ENCODE measurements at places on chromosomes 11 and 22. TPM values are rescaled to one million over a fixed set of nuclear protein-coding genes. Genes with fewer than 3 reads are reported as not detected.

GRCh38 chr11:37841016-37841415 is 1243.0 kb upstream of the RAG2 start:
- H3K27me3 ChIP-seq, result no peaks in the 10 kb centered on the region
- H3K4me1 ChIP-seq, result no peaks in the 10 kb centered on the region
- H3K36me3 ChIP-seq, result no peaks in the 10 kb centered on the region

DNA sequence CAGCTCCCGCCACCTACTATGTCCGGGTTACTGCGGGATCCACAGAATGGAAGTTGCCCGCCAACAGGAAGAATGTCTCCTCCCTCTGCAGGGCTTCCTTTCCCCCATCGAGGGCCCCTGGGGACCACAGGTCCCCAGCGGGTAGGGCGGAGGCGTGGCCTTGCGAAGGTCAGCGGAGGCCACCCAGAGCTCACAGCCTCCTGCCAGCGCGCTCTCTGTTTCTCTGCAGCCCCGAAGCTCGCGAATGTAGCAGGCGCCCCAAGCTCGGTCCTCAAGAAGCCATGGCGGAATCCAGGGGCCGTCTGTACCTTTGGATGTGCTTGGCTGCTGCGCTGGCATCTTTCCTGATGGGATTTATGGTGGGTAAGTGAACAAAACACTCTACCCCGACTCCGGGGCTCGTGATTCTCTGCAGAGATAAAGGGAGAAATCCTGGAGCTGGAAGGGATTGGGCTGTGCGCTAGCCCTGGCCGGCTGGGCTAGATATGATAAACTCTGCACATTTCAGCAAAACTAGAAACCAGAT is at the start of gene NAALAD2:
Gene NAALAD2, plus strand, starts transcription at position 186 of the 526 bp plus-strand sequence. Its CDS starts 96 bp downstream, at position 282.
- peaks cover 14% of the 10 kb centered on the region for H3K4me1 ChIP-seq
- H3K27me3 ChIP-seq, result peaks cover 9% of the 10 kb centered on the region
- H3K36me3 ChIP-seq, result no peaks in the 10 kb centered on the region

- H3K4me1 ChIP-seq, result peaks cover 38% of the 10 kb centered on the region
- no peak for DNase-seq
- H3K36me3 ChIP-seq, result no peaks in the 10 kb centered on the region
- H3K27ac ChIP-seq, result no peak overlapping the region
Measured at GRCh38 chr11:114215871-114216795, 80.1 kb upstream of the NNMT start.

DNA sequence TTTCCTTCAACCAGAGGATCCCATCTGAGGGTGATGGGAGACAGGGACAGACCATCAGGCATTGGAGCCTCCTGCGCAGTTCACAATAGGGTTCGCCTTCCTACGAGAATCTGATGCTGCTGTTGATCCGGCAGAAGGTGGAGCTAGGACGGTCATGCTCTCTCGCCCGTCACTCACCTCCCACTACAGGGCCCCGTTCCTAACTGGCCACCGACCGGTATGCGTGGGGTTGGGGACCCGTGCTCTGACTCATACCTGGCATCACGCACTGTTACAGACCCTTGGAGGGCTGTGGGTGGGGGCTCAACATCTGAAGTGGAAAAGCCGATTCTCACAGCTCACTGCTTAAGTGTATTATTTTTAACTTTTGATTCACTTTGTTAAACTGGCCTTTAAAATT is 402.3 kb downstream of the BRD1 start:
- no peak overlapping the region for H3K4me3 ChIP-seq
- H3K27ac ChIP-seq, result no peak overlapping the region
- H3K27me3 ChIP-seq, result no peaks in the 10 kb centered on the region
- H3K4me1 ChIP-seq, result no peaks in the 10 kb centered on the region
- no peaks in the 10 kb centered on the region for H3K36me3 ChIP-seq
- no peak for DNase-seq

SHISAL1 gene
- total RNA-seq, result 0.36 TPM

DNA sequence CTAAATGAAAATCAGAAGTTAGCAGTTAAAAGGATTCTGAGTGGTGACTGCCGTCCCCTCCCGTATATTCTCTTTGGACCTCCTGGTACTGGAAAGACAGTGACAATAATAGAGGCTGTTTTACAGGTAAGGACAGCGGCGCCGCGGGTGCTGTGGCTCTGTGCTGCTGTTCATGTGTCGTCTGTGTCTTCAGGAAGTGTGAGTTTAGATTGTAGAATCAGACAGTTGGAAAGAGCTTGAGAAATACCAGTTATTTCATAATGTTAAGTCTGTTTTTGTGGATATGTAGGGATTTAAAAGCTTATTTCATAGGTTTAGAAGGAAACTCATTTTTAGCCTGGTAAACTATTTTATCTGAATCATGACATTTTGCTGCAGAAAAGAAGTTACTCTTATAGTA is 27.4 kb upstream of the PANX2 start:
- no peaks in the 10 kb centered on the region for H3K36me3 ChIP-seq
- DNase-seq, result no peak
- H3K27ac ChIP-seq, result no peak overlapping the region
- no peak overlapping the region for H3K4me3 ChIP-seq

DNA sequence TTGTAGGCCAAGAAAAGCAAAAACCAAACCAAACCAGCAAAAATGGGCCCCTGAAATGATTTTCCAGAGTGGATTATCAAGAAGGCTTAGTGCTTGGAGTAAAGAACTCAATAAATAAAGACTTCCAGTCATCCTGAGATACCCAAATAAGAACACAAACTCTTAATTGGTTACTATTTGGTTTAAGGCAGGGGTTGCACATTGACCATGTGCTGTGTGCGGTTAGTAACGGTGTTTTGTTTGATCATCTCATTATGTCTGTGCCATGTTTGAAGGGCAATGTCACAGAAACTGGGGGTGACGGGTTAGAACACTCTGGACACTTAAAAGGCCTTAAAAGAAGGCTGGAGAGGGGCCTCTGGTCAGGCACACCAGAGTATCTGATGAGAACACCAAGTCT is 9.7 kb upstream of the MICAL3 start:
- no peak for DNase-seq
- H3K4me1 ChIP-seq, result no peaks in the 10 kb centered on the region
- H3K36me3 ChIP-seq, result no peaks in the 10 kb centered on the region

Data from endodermal cell (in vitro differentiated cells).